ENCODE measurements at places on chromosomes 12 and 14. TPM values are rescaled to one million over a fixed set of nuclear protein-coding genes. Genes with fewer than 3 reads are reported as not detected.

The PRKD1 gene
- not detected for total RNA-seq

The CD163 gene
- 1.4 TPM for total RNA-seq

The SPX gene
- total RNA-seq: 0.76 TPM

The ATP5F1B gene
- 1,051 TPM for total RNA-seq

GRCh38 chr12:90859591-90859990 lies 95.4 kb downstream of the CCER1 start:
- DNase-seq: no peak

- no peak for DNase-seq
These were observed 8.5 kb downstream of the ZFP36L1 start for GRCh38 chr14:68784226-68784910.

GRCh38 chr12:117514016-117514415 lies 152.6 kb upstream of the NOS1 start:
- no peak for DNase-seq

GRCh38 chr14:35121026-35121886 lies 534 bp downstream of the PPP2R3C start:
- DNase-seq: no peak

DNA sequence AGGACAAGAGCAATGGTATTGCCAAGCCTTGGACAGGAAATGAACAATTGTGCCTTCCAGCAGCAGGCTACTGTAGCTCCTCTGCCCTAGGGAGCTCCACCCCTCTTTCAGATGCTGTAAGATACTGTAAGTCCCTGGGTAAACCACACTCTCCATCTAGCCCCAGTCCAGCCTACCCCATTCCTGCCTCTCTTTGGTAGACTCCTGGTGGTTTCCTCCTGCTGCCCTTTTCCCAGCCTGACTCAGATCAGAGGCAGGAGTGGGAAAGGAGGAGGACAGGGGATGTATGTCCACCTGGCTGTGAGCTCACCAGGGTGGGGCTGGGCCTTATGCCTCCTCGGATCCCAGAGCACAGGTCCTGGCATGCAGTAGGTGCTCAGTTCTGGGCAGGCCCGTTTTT lies 174.6 kb downstream of the ESRRB start:
- peak; percentile 31 for DNase-seq

- DNase-seq: no peak
These were observed 298.0 kb upstream of the KITLG start for GRCh38 chr12:88878295-88878694.

GRCh38 chr12:66683073-66683472 lies 4.2 kb upstream of the GRIP1 start:
- no peak for DNase-seq

GRCh38 chr12:694734-695503 lies 31.7 kb upstream of the NINJ2 start:
- no peak for DNase-seq

DNA sequence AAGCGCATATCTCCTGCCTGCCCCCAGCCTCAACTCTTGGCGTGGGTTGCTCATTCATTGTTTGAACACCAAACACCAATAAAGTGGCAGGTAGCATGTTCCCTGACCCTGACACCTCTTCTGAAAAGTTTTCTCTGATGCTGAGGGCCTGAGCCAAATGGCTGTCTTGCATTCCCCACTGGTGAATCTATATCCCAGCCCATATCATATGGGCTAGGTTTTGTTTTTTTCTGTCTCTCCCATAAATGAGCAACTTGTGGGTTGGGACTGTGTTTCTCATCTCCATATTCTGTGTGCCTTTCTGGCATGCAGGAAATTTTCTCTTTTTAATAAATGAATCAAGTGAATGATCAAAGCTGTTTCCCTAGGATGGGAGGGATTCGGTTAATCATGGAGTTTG lies 5.0 kb downstream of the MYO1A start:
- no peak for DNase-seq

GRCh38 chr12:12943586-12944260 lies 8.2 kb downstream of the GPRC5D start:
- no peak for DNase-seq
